T-helper 9 cell (primary cell): ENCODE measurements at places on chromosomes 6 and 20.
A peak's percentile ranks its signal among the peaks of the same experiment; 100 is the strongest.

DNA sequence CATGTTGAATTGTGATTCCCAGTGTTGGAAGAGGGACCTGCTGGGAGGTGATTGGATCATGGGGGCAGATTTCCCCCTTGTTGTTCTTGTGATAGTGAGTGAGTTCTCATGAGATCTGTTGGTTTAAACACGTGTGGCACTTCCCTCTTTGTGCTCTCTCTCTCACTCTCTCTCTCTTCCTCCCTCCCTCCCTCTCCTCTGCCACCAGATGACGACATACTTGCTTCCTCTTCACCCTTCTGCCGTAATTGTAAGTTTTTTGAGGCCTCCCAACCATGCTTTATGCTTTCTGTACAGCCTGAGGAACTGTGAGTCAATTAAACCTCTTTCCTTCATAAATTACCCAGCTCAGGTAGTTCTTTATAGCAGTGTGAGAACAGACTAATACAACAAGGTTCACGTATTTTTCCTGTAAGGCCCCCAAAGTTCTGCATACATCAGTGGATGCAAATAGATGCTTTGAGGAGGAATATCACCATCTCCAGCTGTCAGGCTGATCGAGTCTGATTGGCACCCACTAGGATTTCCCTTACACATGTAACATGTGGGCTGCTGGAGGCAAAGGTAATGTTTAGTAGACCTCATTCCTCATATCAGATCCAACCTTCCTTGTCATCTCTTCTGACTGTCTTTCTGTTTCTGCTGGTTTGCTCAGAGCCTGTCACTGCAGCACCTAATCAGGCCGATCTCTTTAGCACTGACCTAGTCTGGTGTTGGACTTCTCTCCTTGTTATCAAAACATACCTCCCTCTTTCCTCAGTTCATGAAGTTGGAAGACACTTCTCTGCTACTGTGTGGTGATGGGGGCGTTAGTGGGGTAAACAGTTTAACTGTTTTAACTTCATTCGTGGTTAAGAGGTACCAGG, 54.3 kb upstream of the BACH2 start:
- DNase-seq: peak; percentile 7

- no peak for DNase-seq
Observed at GRCh38 chr20:14799545-14800216, 462.3 kb upstream of the FLRT3 start.

- DNase-seq: no peak
Observed at GRCh38 chr20:47097691-47098622, 203.3 kb downstream of the EYA2 start.

DNA sequence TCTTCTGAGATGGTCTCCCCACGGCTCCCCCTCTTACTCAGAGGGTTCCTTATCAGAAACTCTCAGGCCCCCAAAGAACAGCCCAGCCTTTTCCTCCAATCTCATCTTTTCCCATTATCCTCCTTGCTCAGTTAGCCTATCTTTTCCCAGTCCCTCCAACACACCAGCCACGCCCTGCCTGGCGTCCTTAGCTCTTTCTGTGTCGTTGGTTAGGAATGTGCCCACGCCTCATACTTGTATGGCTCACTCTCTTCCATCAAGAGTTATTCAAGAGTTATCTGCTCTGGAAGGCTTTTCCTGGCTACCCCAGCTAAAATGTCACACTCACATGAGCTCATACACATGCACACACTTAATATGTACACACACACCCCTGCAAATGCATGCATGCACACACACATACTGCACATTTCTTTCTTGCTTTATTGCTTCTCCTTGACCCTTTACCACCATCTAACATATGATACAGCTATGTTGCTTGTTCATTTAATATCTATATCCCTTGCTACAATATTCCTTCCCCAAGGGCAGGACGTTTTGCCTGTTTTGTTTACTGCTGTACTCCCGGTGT, 37.6 kb downstream of the SLC2A10 start:
- DNase-seq: no peak

- no peak for DNase-seq
Observed at GRCh38 chr6:148700047-148700715, 46.6 kb upstream of the UST start.

GRCh38 chr6:139756381-139756780, 381.9 kb upstream of the CITED2 start:
- no peak for DNase-seq

GRCh38 chr20:44019638-44020335, 105.1 kb downstream of the TOX2 start:
- DNase-seq: peak; percentile 7

DNA sequence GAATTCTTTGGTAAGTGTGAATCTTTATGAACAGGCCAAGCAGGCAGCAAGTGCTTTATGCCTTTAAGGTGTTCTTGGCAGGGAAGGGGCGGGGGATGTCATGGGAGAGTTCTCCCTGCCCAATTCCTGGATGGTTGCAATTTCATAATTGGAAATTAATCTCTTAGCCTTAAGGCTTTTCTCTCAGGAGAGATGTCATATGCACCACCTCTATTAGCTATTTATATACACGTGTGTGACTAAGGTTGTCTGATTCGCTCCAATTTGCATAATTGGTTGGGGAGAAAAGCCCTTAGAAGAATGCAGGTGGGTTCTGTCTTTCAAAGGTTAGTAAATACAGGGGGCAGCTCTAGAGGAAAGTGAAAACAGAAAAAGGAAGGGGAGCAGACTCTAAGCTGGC, 5.2 kb upstream of the ENPP5 start:
- DNase-seq: no peak

DNA sequence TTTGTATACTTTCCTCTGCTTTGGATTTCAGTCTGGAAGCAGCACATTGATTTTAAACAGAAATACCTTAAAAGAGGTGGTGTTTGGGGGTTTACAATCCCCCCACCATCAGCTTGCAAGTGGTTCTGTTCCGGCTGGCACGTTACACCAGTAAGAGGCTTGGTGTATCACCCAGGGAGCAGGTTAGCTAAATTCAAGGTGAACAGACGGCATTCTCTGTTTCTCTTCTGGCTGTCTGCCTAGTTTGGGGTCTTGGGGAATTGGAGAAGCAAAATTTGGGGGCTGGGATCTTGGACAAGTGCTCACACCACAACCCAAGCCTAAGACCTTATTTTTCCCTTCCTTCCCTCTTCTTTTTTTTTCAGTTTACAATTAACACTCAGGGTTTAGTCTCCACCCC, 7.5 kb upstream of the APCDD1L start:
- no peak for DNase-seq

DNA sequence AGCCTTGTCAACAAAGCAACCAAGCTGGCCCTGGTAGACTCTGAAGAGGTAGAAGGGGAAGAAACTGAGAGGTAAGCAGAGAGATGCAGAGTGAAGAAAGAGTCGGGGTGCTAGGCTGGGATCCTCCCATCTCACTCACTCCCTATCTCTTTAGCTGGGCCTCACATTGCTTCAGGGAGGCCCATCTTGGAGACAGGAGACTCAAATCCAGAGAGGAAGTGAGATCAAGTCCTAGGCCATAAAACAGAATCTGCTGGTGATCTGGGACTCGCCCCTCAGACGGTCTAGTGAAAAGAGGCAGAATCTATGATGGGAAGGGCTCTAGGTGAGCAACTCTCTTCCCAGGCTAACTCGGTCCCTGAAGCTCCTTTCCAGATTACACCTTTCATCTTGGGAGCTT, 659 bp upstream of the GUCA1B start:
- no peak for DNase-seq

DNA sequence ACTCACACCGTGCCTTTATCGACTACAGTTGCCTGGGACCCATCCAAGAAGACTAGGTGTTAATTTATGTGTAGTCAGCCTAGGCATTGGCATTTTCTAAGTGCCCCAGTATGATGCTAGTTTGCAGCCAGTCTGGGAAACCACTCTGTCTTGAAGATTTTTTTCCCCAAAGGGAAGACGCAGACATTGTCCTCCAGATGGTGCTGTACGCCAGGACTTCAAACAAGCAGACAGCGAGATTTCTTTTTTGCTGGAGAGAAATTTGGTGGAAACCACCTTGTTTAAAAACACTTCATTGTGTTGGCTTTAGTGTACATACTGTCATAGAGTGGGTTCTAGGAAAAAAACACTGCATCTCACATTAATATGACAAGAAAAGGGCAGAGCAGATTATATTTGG, 30.0 kb downstream of the ALDH5A1 start:
- DNase-seq: no peak

- DNase-seq: no peak
Observed at GRCh38 chr20:62726276-62726675, 17.6 kb downstream of the NTSR1 start.

DNA sequence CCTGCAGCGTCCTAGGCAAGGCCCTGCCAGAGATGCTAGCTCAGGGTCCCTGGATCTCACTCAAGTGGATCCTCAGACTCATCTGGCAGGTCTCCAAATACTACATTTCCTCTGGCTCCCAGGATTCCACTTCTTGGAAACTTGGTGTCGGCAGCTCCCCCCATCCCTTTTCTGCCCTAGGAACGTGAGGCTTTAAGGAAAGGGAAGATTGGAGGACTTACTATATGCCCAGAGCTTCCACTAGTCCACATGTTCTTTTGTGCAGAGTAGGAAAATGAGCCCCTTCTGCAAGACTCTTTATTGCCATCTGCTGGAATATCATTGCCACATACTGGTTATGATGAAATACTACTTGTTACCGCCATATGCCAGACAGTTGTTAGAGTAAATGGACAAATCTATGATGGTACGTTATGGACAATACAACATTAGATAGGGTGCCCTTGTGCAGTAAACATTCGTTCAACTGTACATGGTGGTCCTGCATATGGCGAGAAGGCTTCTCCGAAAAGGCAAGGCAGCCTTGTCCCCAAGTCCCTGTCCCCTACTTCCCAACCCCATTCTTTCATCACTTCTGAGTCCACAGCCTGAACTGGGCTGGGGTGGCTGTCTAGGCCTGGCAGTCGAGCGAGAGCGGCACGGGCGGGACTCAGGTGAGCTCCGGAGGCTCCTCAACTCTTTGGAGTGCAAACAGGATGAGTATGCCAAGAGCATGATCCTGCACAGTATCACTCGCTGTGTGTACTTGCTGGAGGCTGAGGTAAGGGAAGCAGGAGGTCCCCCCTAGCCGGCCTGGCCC, 780 bp downstream of the ARMC12 start:
- DNase-seq: no peak

GRCh38 chr6:5776706-5777390, 229.9 kb downstream of the NRN1 start:
- DNase-seq: no peak
